Dermis microvascular lymphatic vessel endothelial cell (primary cell): ENCODE measurements at places on chromosomes 6 and 20. TPM values are rescaled to one million over a fixed set of nuclear protein-coding genes. Genes with fewer than 3 reads are reported as not detected.

Gene BPIFB4
- total RNA-seq = not detected in 2 replicates

Gene SNAP91
- 0.13 and 1.3 TPM in 2 replicates for total RNA-seq

Gene LY6G6C
- not detected in 2 replicates for total RNA-seq

Gene CASS4
- under 0.01 and 0.13 TPM in 2 replicates for total RNA-seq

Gene LGSN
- total RNA-seq = not detected in 2 replicates

Gene DLK2
- 0.39 and 0.76 TPM in 2 replicates for total RNA-seq

Gene LAMA2
- 0.13 and 0.64 TPM in 2 replicates for total RNA-seq

Gene QKI
- total RNA-seq = 156 and 218 TPM in 2 replicates

Gene TOMM6
- 40.2 and 51.7 TPM in 2 replicates for total RNA-seq

Gene ESR1
- total RNA-seq = not detected in 2 replicates

Gene BEND6
- total RNA-seq = under 0.01 and 0.13 TPM in 2 replicates
